ENCODE measurements at places on chromosomes 2 and 18.

DNA sequence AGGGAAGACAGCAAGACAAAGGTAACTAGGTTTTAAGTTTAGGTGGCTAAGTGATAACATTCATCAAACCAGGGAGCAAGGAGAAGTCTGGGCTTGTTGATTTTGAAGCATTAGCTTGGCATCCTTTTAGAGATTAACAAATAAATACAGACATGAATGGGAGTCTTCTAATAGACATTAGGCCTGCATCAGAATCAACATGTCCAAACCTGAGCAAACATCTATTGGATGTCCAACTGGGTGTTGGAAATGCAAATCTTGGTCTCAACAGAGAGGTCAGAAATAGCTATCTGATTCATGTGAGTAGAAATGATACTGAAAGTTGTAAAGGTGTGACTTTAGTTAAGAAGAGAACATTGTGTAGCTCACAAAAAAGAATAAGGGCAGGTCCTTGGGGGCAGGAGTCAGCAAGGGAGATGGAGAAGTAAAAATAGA lies 85.5 kb upstream of the RND3 start:
- no peak for DNase-seq

- no peak for DNase-seq
Observed at GRCh38 chr2:182043861-182044260, 58.2 kb downstream of the PPP1R1C start.

- no peak for DNase-seq
Observed at GRCh38 chr2:126900646-126901319, 2.1 kb downstream of the TEX51 start.

GRCh38 chr2:1586923-1587840 lies 157.1 kb downstream of the PXDN start:
- no peak for DNase-seq

DNA sequence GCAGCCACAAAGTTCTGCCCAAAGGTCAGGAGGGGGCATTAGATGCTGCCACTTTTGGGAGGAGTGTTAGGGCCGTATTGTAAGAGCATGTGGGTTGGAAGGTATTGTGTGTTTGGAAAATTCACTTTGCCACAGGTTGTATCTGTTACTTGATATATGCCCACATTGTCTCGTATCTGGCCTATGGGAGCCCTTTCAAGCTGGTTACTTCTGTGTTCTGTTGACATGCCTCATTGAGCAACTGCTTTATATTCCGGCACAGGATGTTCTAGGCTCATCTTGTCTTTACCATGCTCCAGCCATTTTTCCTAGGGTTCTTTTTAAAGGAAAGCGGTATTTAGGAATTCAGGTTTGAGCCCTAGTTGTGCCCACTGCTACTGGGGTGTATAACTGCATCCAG lies 6.0 kb downstream of the ADNP2 start:
- no peak for DNase-seq

DNA sequence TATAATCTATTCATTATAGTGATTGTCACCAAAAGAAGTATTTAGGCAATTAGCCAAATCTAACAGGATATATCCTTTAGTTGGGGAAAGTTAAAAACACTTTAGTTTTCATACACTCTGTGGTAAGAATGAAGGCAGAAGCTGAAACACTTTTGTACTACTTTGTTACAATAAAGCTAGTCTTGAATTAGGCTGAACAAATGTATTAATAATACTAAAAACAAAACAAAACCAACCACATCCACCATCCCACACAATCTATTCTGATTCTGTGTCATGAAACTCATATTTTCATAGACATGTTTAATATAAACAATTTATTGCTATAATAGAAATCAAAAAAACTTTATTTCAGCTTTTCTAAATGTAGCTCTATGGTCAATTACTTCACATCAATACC lies 508.8 kb downstream of the ZEB2 start:
- DNase-seq = no peak

GRCh38 chr2:18682681-18683080 lies 93.3 kb upstream of the NT5C1B start:
- no peak for DNase-seq

DNA sequence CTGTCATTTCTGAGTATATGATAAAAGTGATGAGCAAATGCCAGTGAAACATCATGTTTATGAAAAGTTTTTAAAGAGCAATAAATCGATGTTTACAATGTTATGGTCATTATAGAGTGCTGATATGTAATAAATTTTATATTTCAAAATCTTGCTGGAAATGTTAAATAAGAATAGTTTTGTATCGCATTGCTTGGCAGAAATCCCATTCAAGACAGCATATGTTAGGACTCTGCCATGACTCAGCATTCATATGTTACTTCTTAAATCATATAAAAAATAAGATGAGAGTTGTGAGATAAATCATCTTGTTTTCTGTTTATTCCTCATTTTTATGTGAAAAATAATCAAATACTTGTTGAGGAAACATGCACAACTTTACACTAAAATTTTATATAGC lies 949.9 kb upstream of the NRXN1 start:
- no peak for DNase-seq

GRCh38 chr18:58228176-58228575 lies 184.2 kb downstream of the NEDD4L start:
- no peak for DNase-seq

GRCh38 chr2:26887151-26887550 lies 39.2 kb downstream of the DPYSL5 start:
- DNase-seq = no peak

DNA sequence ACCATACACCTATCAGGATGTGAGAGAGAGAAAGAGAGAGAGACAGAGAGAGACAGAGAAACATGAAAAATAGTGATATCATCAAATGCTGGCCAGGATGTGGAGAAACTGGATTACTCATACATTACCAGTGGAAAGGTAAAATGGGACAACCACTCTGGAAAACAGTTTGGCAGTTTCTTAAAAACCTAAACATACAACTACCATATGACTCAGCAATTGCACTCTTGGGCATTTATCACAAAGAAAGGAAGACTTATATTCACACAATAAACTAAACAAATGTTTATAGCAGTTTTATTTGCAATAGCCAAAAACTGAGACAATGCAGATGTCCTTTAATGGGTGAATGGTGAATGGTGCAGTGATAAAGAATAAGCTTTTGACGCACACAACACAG lies 29.1 kb downstream of the SLC4A3 start:
- no peak for DNase-seq

- no peak for DNase-seq
Observed at GRCh38 chr2:161552015-161552414, 72.2 kb upstream of the SLC4A10 start.

DNA sequence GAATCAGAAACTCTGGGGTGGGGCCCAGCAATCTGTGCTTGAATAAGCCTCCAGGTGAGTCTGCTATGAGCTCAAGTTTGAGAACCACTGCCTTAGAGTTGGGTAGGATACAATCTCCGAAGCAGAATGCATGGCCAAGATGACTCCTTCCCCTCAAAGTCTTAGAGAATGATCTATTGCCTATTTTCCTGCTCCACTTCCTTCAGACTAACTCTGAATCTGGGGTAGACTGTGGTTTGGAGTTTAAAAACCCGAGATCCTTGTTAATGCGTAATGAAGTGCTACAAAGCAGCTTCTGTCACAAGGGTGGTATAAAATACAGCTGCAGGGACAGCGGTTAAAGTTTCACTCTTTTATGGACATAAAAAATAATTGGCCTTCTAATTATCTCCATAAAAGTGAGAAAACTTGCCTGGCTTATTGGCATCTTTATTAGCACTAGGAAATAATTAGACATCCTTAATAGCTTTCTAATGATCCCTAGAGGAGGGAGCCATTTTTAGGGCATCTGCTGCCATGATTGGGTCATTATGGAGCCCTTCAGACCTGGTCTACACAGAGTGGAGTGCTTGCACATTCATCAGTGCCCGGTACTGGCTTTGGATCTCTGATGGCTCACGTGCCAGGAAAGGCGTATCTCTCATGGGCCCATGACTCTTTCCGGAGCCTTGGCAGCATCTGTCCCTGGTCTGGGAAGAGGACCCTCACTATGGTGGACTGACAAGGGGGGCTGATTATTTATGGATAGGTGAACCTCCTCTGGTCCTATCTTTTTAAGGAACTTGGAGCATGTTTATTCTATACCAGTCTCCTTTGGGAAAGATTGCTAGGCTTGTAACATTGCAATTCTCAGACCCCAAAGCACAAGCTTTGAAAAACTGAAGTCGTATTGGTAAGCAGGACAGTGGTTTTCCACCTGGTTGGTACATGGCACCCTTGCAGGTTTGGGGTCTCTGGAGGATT lies 28.2 kb downstream of the SIX2 start:
- DNase-seq = no peak

- DNase-seq = peak; percentile 67
Observed at GRCh38 chr18:79982736-79983135, 5.6 kb downstream of the TXNL4A start.

DNA sequence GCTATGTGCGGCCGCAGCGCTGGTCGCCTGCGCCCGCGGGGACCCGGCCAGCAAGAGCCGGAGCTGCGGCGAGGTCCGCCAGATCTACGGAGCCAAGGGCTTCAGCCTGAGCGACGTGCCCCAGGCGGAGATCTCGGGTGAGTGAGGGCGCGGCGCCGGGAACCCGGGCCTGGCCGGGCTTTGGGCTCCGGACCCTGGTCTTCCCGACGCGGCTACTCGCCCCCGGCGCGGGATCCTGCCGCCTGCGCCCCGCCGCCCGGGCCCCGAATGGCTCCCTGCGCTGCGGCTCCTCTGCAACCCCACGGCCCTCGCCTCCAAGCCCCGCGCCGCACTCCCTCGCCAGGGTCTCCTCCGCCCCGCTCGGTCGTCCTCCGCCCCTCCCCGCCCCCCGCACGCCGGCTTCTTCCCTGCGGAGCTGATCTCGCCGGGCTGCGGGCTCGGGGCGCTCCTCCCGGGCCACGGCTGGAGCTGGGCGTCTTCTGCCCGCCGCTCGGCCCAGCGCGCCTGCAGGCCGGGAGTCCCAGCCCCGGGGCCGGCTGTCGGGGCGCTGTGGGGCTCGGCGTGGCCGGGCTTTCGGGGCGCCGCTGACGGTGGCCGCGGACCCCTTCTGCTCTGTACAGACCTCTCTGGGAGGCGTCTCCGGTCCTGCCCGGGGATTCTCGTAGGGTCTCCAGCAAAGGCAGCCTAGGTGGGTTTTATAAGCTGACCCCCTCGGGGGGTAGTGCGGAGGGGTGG lies 652 bp downstream of the GPC1 start:
- DNase-seq = no peak

DNA sequence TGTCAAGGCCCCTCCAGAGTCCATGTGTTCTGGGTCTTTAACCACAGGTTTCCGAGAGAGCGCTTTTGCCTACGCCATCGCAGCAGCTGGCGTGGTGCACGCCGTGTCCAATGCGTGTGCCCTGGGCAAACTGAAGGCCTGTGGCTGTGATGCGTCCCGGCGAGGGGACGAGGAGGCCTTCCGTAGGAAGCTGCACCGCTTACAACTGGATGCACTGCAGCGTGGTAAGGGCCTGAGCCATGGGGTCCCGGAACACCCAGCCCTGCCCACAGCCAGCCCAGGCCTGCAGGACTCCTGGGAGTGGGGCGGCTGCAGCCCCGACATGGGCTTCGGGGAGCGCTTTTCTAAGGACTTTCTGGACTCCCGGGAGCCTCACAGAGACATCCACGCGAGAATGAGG lies 9.3 kb downstream of the WNT10A start:
- no peak for DNase-seq

DNA sequence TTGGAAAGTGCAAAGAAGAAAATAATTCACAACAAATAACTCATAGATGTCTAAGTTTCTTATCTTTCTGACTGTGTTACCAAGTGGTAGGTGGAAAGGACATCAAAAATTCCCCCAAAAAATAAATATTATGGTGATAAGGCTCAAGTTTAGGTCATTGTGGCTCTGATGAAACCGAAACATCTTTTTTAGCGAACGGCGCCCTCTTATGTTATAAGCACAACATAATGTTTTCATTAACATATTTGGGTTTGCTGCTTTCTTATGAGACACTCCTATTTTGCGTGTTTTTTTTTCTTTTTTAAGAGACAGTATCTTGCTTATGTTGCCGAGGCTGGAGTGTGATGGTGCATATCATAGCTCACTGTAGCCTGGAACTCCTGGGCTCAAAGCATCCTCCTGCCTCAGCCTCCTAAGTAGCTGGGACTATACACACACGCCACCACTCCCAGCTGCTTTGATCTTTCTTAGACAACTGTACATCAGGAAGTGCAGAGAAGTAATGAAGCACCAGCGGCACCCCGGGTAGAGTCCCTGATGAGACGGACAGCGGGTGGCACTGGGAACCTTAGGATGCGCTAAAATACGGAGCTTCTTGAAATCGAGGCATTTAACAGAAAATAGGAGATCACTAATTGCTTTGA lies 38.5 kb upstream of the SLC35G4 start:
- DNase-seq = no peak

GRCh38 chr18:52670896-52671295 lies 330.9 kb downstream of the DCC start:
- DNase-seq = no peak

GRCh38 chr18:79875931-79876461 lies 75.5 kb downstream of the SLC66A2 start:
- DNase-seq = peak; percentile 7

GRCh38 chr2:15704086-15704787 lies 112.6 kb downstream of the DDX1 start:
- no peak for DNase-seq

DNA sequence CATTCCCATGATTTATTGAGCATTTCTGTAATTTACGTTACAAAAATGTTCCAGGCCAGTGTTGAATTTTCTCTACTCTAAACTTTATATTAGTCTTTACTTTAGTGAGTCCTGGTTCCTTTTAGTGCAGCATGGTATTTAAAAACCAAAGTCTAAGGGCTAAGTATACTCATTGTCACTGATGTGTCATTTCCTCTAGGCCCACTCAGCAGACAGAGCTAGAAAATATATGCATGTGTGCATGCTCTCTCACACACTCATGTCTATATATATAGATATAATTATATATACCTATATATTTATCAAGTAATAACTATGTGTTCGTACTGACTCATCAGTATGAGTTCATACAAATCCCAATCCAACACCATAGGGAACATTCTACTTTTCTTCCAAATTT lies 132.5 kb upstream of the SLC8A1 start:
- no peak for DNase-seq

GRCh38 chr2:55063713-55064323 lies 13.6 kb upstream of the RTN4 start:
- no peak for DNase-seq

DNA sequence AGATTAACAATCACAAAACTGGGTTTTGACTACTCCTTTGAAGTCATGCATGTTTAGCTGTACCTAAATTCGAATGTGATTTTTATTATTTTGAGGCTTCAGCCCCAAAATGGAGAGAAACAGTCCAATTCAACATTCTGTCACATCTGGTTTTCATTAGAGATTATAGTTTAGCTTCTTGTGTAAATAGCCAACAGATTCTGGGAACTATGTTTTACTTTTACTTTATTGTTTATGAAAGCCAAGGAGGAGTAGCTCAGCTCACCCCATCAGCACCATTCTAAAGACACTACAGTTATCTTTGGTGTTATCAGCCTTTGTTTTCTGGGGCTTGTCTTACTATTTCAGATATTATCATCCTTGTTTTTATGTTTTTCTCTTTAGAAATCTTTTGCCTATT lies 465.0 kb upstream of the CWC22 start:
- DNase-seq = no peak

- no peak for DNase-seq
Observed at GRCh38 chr2:206075113-206075512, 10.9 kb downstream of the INO80D start.

- DNase-seq = no peak
Observed at GRCh38 chr18:75111760-75112159, 97.2 kb downstream of the PTGR3 start.

All from C1 segment of cervical spinal cord (tissue), 14 donors.